Thoracic aorta (tissue), 2 donors: ENCODE measurements at places on chromosomes 1 and 21.

DNA sequence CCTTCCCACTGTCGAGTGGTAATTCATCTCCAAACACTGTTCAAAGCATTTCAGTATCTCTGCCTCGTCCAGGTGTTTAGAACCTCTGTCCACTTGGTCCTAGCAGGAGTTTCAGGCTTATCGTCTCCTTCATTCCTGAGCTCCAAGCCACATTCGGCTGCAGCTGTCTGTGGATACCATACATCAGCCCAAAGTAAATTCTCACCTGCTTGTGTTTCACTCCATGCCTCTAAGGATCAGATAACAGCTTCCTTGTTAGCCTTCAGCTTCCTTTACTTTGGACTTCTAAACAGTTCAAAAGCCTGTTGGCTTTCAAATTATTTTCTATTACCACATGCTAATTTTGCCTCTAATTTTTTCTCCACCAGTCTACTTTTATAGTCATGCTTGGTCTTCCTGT lies 219.0 kb upstream of the L1TD1 start:
- DNase-seq = no peak

DNA sequence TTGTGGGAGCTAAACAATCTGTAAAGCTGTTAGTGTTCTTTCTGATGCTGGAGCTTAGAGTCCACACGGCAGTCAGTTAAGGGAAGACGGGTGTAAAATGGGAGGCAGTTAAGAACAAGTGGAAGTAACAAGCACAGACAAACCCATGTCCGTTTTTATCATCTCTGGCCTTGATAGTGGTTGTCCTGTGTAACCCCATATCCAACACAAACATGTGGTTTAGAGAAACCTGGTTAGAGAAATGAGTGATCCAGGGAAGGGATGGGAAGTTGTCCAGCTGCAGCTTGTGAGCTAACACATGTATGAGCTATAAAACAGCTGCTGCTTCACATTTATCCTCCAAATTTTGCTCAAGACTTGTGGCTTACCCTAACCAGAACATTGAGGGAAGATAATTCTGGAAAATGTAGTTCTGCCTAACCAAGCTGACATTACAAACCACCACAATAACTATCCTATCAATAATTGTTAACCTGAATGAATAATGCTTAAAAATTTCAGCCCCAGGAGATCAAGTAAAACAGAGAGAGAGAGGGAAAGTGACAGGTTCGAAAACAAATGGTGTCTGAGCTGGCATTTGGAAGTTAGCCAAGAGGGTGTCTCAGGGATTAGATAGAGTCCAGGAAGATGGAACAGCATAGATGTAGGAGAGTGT lies 10.6 kb upstream of the C1orf162 start:
- DNase-seq = no peak

DNA sequence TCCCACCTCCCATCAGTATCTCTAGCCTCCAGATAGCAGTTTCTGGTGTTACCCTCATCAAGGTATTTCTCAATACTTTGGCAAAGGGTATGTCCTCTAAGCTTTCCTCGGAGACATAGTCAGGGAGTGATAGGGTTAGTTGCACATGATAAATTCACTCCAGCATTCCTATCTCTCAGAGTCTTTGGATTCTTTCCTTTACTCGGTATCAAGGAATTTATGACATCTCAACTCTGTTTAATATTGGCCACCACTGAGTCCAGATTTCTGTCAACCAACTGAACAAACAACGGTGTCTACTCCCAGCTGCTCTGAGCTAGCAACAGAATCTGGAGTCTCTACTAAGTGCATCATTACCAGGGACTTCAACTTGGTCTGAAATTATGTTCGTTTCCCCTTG lies 233.4 kb downstream of the TM2D1 start:
- no peak for DNase-seq

DNA sequence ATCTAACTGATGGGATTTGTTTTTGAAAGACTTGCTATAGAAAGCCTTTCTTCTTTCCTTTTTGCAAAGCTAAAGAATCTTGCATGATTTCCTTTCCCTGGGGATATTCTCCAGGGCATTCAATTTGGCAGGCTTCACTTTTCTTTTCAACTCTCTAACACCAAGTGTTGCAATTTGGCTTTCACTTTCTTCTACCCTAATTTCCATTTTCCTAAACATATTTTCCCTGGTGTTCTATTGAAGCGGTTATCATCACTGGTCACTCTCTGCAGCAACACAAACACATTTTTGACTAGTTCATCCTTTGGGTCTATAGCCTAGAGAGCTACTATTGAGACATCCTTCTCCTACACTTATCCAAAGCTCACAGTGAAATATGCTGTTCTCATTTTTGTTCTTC lies 424.5 kb downstream of the NEGR1 start:
- DNase-seq = no peak

- DNase-seq = peak; percentile 70
These were observed 25.4 kb downstream of the GADD45A start for GRCh38 chr1:67710417-67710816.
